ENCODE measurements at places on chromosomes 2 and 18.

DNA sequence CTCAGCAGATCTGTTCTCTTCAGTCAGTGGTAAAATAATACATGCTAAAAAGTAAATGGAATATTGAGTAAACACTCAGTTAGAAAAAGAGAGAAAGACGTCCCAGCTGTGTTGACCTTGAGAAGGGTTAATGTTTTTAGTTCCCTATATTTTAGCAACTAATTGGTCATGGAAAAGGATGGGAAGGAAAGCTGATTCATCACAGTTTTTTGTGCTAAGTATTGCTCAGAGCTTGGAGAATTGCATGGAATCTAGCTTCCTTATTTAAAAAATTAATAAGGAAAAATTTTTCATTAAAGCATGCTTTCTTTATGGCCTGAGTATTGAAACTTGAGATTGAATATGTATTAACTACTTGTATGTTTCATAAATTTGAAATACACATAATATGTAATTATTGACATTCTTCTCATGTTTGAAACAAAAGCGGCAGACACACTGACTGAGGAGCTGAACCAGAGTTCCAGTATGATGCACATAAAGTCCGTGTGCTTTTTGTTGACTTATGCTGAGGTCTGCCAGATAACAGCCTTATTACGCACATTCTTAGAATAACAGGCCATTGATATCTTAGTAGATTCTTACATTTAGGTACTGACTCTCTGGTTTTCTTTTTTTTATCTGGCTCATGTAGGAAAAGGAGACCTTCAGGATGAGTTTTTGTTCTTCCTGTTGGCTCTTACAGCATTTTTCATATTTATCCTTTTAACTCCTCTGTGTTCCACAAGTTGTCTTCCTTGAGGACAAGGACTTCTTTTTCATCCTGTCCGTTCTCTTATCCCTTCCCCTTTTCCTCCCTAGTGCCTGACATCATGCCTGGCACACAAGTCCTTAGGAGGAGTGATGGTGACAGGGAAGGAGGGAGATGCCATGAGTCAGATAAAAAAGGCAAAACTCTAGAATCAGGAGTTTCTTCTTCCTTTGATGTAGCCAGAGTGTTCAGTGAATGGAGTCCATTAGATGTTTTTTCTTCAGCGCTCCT is 194.1 kb downstream of the PTPRM start:
- no peak for DNase-seq

DNA sequence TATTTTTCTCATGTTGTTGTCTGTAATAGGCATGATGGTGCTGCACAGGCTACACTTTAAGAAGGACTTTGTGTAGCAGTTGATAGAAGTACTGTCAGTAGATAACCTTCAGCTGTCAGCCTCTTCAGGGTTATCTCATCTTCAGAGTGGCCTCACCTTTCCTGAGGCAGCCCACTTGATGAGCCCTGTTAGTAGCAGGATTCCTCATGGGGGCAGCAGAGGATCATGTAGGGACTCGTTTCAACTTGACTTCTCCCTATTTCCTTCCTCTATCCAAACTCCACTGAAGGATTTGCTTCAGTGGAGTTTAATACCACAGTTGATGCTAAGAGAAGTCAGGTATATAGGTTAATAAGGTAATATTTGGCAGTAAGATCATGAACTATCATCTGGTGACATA is 530.3 kb upstream of the FSIP2 start:
- no peak for DNase-seq

- peak; percentile 38 for DNase-seq
These were observed 45.1 kb upstream of the ACAA2 start for GRCh38 chr18:49858309-49859020.

GRCh38 chr18:23887493-23887892 is 127.1 kb upstream of the TTC39C start:
- DNase-seq, result no peak

DNA sequence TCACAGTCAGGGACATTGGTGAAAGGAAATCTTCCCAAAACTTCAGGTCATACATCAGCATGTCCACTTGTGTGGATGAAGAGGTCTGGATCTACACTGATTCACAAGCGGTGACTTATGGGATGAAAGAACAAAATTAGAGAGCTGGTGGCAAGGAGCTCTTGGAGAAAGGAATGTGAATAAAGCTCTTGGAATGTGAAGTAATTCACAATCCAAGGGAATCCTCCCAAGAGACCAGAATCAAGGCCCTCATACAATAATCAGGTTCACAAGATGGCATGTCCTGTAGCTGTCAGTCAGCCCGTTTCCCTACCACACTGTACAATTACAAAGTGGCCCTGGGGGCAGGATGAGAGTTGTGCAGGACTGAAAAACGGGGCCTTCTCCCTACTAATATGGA is 96.2 kb downstream of the MRPS9 start:
- DNase-seq, result no peak

GRCh38 chr2:119223521-119224390 is at the start of gene STEAP3:
Gene STEAP3, plus strand, starts transcription at chr2:119223834. Its CDS starts 7,179 bp downstream, at chr2:119231013.
- no peak for DNase-seq

GRCh38 chr2:64750001-64750816 is 96.5 kb upstream of the SERTAD2 start:
- DNase-seq, result peak; percentile 6

DNA sequence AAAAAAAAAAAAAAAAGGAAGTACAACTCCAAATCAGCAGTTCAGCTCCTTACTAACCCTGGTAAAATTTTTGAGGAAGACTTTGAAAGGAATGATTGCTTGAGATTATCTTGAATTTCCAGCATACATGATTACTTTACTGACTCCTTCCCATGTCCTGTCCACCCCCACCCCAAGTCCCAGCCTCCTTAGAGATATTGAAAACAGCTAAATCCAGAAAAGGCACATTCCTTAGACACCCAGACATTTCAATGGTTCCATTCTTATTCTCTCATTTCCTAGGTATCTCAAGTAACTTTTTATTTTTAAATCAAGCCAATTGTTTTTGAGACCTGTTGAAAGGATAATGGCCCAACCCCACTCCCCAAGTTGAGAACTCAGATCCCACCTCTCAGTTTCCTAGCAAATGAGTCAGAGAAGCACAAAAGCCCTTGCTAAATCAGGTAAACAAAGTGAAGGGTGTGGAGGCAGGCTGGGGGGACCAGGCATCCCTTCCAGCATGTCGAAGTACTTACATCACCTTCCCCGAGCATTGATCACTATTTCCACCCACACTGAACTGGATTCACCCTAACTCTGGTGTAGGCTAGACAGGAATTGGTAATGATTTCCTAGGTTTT is 95.4 kb upstream of the FZD7 start:
- no peak for DNase-seq

DNA sequence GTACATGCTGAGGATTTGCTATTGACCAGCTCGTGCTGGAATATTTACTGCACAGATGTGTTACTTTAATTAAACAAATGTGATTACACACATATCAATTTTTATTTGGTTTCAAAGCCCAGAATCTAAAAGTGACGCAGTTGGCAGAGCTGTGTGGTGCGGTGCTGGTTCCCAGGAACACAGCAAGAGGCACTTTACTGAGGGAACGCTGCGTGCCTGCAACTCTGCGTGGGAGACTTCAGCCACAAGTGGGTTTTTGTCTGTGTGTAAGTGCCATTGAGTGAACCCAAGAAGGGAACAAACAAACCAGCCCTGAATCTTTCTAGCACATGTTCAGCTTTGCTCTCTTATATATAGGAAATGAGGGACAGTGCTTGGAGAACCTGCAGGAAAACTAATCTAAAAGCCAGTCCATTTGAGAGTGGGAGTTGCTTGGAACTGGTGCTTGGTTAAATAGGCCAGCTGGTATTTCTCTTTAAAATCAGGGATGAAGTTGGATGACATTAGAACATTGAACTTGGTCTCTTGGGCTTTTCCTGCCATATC is 196.6 kb upstream of the CELF4 start:
- DNase-seq, result no peak

DNA sequence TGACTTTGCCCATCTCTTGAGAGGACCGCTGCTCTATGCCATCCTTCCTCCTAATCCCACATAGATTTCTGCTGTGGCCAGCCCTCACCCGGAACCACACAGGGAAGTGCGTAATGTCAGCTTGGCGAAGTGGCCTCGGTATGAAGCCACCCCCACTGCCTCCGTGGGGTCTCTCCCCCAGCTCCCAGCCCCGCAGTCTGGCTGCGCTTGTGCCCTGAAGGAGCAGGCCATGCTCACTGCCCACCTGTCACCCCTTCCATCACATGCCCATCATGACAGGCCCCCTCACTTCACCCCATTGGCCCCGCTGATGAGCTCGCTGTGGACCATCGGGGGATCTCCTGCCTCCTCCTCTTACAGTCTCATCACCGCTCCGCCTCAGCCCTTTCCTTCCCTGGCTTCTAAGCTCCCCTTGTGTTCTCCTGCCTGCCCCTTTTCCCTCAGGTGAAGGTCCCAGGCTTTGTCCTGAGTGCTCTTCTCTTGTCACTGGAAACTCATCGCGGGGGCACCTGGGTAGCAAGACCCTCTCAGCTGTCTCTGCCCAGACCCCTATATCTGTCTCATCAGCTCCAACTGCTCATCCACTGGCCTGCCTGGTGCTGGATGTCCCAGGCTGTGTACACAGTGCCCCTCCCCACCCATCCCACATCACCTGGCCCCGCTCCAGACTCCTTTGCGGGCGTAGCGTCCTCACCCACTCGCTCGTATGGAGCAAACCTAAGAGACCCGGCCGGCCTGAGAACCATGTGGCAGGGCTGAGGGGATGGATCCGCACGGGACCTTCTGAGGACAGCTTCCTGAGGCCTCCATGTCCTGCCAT is 81.7 kb downstream of the GLI2 start:
- DNase-seq, result no peak

DNA sequence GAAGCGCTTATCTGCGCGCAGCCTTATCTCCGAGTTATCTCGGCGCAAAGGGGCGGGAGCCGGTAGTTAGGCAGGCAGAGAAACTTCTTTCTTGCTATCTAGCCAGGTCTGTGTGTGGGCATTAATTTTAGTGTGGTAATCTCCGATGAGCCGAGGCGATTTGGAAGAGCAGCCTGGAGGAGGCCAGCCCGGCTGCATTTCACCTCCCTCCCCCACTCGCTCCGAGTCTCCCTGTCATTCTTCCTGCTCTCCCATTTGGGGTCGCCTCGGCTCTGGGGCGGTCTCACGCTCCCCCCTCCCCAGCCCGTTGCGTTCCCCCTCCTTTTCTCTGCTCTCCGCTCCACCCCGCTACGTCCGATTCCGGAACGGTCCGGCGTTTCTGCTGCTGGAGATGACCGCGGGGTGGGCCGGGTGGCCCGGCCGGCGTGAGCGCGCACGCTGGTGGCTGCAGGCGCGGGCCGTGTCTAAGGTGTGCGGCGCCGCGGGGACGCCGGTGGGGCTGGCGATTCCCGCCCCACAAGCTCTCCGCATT is 566 bp downstream of the GATA6 start:
- DNase-seq, result no peak

DNA sequence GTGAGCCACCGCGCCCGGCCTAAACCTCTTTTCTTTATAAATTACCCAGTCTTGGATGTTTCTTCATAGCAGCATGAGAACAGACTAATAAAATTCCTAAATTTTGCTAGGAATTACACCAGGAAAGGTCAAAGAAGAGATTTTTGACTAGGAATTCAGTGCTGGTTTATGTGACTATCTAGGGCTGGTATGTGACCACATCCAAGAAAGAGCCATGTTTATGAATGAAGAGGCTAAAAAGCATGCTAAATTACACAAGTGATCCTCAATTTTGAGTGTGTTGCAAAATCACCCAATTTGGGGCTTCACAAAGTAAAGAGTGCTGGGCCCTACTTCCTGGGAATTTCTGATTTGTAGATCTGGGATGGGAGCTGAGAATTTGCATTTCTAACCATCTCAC is 123.6 kb downstream of the CSRNP3 start:
- DNase-seq, result no peak

DNA sequence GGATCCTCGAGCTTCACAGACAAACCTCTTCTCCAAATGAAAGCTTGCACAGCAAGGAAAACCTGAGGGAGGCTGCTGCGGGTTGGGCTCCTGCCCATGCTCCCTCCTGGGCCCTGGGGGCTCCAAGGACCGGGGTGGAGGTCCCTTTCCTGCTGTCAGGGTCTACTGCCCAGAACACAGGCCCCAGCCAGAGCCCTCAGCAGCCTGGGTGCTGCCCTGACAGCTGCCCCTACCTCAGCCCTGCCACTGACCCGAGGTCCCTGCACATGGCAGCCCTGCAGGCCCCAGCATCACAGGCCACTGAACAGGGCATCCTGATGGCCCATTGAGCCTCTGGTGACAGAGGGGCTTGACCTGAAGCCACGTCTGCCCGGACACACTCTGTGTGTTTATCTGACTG is 41.0 kb downstream of the CROCC2 start:
- DNase-seq, result no peak

- no peak for DNase-seq
These were observed 516.2 kb upstream of the MYT1L start for GRCh38 chr2:2847209-2847676.

GRCh38 chr18:69239849-69240674 is 160.6 kb upstream of the DOK6 start:
- DNase-seq, result no peak

DNA sequence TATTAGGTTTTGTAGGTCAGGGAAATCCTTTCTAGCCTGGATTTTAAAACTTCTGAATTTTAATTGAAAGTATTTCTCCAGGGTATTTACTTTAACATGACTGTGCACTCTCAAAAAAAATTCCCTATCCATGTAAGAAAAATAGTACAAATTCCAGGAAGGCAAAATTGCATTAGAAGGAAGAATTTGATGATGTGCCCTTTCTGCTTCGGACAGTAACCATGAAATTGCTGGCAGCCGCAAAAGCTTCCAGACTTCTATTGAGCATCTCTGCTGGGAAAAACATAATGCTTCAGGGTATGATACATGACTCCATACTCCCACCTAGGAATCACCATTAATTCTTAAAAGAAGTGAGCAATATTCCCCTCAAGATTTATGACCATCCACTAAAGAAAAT is 17.2 kb upstream of the KLF7 start:
- DNase-seq, result no peak

DNA sequence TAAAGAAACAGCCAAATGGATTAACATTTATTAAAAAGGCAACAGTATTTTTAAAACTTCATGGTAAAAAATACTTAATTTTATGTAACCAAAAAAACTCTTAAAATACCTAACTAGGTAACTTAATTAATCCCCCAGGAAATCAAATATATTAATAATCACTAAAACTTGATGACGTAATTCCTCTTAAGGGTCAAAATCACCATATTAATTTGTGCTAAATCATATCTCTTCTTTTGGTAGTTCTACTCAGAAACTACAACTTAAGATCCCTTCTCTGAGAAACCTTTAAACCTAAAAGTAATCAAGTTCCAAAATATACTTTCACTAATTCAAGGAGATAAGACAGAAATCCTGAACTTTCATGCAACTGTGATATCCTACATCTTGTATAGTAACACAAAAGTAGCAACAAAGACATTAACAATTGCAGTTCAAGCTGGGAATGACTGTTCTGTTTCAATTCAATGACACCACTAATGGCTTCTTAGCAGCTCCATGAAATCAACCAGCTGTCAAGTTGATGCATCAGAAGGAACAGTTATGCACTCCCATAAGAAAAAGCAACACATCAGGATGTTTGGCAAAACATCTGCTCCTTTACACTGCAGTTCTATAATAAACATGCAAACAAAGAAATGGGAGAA is 4.0 kb downstream of the BAZ2B start:
- DNase-seq, result no peak

DNA sequence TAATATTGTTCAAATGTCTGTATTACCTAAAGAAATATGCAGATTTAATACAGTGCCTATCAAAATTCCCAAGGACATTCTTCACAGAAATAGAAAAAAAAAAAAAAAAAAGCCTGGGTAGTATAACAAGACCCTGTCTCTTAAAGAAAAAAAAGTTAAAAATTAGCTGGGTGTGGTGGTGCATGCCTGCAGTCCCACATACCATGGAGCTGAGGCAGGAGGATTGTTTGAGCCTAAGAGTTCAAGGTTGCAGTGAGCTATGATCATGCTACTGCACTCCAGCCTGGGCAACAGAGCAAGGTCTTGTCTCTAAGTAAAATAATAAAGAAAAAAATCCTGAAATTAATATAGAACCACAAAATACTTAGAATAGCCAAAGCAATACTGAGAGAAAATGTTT is 51.9 kb downstream of the SLC16A14 start:
- DNase-seq, result no peak

Measured in stimulated activated CD8-positive, alpha-beta memory T cell treated with anti-CD3 and anti-CD28 coated beads, Interleukin-15, amount 100 ng/mL, for 24 hours (primary cell).